Sigmoid colon (tissue), 7 donors: ENCODE measurements at places on chromosomes 5 and 9. TPM values are rescaled to one million over a fixed set of nuclear protein-coding genes. Genes with fewer than 3 reads are reported as not detected.
A peak's percentile ranks its signal among the peaks of the same experiment; 100 is the strongest.

Gene DBH
- 0.01 TPM for polyA plus RNA-seq

Gene PCDHGA4
- not detected for polyA plus RNA-seq

DNA sequence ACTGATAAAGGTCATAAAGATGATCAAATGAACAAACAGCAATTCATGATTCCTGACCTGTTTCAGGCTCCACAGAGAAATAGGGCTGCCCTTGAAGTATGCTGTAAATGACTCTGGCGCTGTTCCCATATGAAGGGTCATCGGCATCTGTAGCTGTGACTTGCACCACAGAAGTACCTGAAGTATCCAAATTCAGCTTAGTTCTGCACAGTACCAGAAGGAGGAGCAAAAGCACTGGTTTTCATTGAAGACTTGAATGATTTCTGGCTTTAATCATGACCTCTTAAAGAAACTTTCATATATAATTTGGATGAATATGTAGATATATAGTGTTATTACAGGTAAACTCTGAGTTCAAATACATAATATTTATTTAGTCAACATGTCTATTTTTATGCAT lies 109.1 kb downstream of the CDH10 start:
- DNase-seq = no peak

DNA sequence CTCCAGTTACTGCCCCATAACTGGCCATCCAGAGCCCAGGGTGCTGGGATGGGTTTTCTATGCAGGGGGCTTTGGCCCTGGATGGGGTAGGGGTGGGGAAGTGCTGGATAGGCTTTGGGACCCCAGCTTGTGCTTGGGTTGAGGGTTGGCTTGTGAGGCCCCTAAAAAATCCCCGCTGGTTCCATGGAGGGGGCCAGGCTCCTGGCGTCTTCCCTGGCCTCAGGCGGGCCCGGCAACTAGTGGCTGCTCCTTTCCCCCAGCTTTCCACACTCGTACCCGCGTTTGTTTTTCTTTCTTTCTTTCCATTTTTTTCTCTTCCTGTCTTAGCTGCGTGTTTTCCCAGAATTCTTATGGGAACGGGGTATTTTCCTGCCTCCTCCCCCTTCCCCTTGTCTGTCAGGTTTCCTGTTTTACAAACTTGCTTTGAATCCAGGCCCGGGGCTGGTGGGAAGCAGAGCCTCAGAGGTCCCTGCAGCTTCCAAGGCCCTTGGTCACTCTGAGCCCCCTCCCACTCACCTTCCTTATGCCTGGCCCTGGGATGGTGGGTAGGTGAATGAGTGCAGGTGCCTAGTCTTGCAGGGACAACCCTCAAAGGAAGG lies 40.2 kb downstream of the RGS3 start:
- no peak for DNase-seq

Gene TAF11L10
- polyA plus RNA-seq = not detected

Gene KCNV2
- not detected for polyA plus RNA-seq

Gene SEC16A
- 22.8 TPM for polyA plus RNA-seq

Gene MYMK
- polyA plus RNA-seq = not detected

DNA sequence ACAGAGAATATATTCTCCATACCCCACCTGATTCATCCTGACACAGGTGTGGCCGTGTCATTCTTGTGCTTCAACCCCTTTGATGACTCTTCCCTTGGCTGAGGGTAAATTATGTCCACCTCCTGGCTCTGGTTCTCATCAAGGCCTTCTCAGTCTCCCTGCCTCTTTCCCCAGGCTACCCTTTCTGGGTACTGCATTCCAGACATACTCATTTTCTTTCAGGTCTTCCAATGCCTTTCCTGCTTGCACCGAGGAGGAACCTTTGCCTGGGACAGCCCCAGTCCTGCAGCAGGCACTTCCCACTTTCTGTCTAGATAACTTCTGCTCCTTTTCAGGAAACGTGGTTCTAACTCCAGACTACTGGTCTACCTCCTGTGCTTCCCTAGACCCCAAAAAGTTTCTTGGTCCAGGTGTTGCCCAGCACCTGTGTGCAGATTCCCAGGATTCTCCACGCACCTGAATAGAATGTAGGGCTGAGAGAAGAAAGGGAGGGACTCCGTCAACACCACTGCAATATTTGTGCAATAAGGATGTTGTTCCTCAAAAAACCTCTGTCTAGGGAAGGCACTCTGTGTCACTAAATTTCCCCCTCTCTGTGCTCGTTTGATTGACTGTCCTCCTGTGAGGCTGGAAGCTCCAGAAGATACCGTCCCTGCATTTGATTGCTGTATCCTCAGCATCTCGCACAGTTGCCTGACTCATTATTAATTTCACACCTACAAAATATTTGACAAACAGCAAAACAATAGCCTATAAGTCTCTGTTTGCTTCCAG lies 255.4 kb upstream of the NFIL3 start:
- no peak for DNase-seq

GRCh38 chr5:10372726-10373709 lies 19.5 kb downstream of the MARCHF6 start:
- DNase-seq = no peak

GRCh38 chr9:37796232-37796631 lies 4.4 kb upstream of the DCAF10 start:
- no peak for DNase-seq

Gene SLC4A9
- 0.25 TPM for polyA plus RNA-seq

- no peak for DNase-seq
Measured at GRCh38 chr5:52740007-52740406, 47.7 kb upstream of the ITGA1 start.

Gene PCDHB11
- polyA plus RNA-seq = not detected

Gene CDH6
- 0.64 TPM for polyA plus RNA-seq

Gene TSSK1B
- polyA plus RNA-seq = not detected

Gene PRUNE2
- polyA plus RNA-seq = 8.4 TPM

DNA sequence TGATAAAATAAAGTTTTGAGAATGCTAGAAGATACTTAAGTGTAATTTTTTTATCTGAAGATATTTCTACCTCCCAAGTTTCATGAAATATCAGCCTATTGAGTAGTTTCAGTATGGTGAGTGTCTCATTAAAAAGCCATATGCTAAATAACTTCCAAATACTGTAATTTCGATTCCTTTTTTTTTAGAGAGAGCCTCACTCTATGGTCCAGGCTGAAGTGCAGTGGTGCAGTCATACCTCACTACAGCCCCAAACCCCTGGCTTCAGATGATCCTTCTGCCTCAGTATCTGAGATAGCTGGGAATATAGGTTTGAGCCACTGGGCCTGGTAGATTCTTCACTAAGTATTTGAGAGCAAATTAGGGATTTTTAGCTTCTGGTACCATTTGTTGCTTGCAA lies 24.5 kb downstream of the CDC42SE2 start:
- DNase-seq = no peak

GRCh38 chr9:91220491-91221135 lies 141.1 kb downstream of the AUH start:
- DNase-seq = no peak

- DNase-seq = no peak
Measured at GRCh38 chr9:127411122-127411521, 13.1 kb upstream of the ZNF79 start.

- DNase-seq = no peak
Measured at GRCh38 chr5:78364005-78364404, 3.6 kb downstream of the SCAMP1 start.

DNA sequence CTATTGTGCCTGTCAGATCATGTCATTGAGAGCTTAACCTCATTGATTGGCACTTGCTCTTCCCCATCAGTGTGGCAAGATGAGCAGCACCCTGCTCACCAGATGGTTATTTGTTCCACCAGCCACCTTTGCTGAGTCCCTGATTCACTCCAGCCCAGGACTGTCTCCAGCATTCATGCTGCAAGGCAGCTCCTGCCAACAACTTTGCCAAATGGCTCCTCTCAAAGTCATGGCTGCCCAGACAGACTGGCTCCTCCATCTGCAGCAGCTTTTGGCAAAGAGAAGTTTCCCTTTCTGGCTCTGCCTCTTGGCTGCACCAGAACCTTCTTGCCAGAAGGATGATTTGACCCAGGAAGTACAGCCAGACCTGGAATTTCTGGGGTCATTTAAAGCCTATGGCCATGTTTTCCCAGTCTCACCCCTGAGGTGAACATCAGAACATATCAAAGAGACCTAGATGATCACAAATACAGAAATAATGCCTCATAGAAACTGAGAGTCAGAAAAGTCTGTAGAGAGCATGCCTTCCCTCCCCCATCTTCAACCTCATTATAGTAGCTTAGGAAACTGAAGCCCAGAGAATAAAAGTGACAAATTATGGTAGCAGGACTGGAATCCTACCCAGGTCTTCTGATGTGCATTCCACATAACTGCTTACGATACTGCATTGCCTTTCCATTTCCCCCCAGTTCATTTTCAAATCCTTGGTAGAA lies 10.4 kb downstream of the PPP2R2B start:
- DNase-seq = no peak

DNA sequence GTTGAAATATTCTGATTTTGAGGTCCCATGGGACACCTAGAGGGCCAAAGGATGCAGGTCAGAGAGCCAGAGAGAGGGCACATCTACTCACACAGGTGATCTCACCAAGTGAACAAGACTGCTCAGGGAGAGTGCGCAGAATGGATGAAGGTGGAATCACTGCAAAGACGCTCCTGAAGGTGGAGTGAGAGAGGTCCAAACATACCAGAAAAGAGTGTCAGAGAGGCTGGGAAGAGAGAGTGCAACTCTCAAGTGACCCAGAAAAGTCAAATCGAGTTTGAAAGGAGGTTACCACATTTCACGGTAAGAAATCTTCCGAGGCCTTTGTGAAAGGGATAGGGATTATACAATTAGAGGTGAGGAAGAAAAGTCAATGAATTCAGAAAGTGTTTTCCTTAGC lies 173.4 kb downstream of the EPB41L4A start:
- DNase-seq = no peak

GRCh38 chr5:178440181-178440580 lies 150.0 kb downstream of the COL23A1 start:
- peak; percentile 26 for DNase-seq

DNA sequence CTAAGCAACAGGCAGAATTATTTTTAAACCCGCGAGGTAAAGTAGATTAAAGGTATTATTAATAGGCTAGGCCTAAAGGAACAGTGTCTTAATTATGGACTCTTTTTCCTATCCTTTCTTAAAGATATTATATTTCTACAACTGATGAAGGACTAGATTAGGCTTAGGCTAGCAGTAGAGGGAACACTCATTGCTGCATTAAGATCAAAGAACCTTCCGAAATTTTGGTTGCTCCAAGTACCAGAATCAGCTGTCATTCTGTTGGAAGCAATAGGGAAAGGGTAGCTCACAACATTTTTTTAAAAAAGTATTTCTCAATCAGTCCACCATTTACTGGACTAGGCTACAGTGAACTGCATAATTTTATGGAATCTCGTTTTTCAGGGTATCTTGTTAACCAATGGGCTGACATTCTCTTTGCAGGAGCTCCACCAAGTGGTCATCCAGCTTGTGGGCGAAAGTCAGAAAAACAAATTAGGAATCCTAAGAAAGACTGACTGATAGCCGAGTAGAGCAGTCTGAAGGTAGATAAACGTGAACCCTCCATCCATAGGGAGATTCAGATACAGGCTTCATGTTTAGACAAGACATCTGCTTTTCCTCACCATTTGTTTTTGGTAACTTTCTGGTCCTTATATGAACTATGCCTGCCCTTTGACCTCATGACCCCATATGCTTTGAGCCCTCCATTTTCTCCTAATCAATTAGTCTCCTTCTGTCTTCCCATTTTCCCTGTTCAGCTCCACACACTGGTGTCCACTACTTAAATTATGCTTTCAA lies 103.6 kb upstream of the CHD1 start:
- DNase-seq = no peak

Gene SCGB3A2
- not detected for polyA plus RNA-seq

DNA sequence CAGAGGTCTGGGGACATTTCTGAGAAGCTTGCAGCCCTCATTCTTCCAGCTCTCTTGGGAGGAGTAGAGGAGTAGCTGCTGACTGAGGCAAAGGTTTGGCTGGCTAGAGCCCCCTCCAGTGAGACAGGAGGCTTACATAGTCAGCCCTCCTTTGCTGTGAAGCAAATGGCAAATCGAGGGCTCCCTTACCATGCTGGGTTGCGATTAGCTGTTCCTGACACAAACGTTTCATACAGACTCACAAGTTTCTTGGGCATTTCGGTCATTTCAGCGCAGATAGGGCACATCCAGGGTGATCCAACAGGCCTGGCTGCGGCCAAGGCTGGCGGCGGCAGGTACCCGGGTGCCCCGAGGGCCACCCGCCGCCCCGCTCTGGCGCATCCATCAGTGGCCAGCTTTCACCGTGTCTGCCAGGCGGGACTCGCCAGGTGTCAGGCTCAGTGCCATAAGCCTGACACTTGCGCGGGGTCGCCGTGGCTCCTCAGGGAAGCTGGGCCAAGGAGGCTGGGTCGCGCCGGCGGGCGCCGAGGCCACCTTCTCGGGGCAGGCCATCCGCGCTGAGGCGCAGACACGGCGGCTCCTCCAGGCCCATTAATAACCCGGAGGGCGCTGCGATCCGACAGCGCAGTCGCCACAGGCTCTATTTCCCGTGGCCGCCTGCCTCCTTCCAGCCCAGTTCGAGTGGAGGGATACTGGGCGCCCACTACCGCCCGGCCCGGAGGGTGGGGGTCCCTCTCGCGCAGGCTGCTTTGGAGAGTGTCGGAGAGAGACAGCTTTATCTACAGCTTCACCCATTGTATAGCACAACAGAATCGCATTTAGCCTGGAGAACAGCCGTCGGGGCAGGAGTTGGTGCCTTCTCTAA lies 9.1 kb downstream of the PRDM6 start:
- no peak for DNase-seq

Gene CCNO
- polyA plus RNA-seq = not detected

GRCh38 chr9:34510497-34511468 lies 12.0 kb downstream of the ENHO start:
- DNase-seq = peak; percentile 27

Gene UNC5A
- polyA plus RNA-seq = not detected

Gene CTXN3
- polyA plus RNA-seq = not detected

GRCh38 chr5:113043491-113043931 lies 66.9 kb downstream of the DCP2 start:
- no peak for DNase-seq

- no peak for DNase-seq
Measured at GRCh38 chr9:81083854-81084512, 605.4 kb downstream of the TLE1 start.
